ENCODE measurements at places on chromosomes 12 and 14.

GRCh38 chr12:115478505-115478904 is 794.5 kb upstream of the TBX3 start:
- DNase-seq = no peak

GRCh38 chr14:65945327-65945726 is 532.8 kb downstream of the FUT8 start:
- DNase-seq = no peak

DNA sequence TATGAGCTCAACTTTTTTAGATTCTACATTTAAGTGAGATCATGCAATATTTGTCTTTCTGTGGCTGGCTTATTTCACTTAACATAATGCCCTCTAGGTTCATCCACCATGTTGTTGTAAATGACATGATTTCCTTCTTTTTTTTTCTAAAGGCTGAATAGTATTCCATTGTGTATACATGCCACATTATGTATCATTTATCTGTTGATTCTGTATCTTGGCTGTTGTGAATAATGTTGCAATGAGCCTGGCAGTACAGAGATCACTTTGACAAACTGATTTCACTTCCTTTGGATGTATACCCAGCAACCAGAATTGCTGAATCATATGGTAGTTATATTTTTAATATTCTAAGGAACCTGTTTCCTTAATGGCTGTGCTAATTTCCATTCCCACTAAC is 19.1 kb downstream of the FBXW8 start:
- DNase-seq = no peak

- peak; percentile 27 for DNase-seq
Measured at GRCh38 chr12:51721282-51721940, 127.1 kb downstream of the FIGNL2 start.

GRCh38 chr12:128318946-128319345 is 52.0 kb downstream of the TMEM132C start:
- no peak for DNase-seq

DNA sequence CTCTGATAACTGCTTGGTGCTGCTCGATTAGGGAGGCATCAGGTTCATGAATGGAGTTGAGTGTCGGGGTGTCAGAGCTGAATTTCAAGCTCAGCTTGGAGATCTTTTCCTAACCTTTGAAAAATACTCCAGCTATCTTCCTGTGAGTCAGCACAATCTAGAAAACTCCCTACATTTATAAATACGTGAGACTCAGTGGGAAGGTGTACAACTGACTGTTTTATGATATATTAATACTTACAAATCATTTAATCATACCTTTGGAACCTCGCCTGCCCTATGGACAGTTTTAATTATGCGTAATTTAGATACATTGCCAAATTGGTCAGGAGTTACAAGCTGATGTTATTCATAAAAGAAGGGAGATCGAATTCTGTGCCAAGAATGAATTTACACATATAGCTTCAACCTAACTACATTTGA is 961 bp downstream of the CMAS start:
- no peak for DNase-seq

DNA sequence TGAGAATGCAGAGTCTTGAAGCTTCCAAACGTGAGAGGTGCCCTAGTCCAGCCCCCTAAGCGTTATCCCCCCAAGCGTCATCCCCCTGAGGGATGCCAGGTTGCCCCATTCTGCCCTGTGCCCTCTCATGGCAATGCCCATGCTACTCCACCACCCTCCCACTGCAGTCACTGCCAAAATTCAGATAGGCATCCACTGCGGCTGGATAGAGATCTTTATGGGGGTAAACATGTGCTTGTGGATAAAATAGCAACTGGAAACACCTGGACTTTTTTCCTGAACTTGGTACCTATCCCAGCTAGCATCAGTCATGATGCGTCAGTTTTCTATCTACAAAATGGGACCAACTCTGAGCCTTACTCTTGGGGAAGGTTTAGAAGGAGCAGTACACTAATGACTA is 92.7 kb upstream of the HOXC13 start:
- DNase-seq = no peak

DNA sequence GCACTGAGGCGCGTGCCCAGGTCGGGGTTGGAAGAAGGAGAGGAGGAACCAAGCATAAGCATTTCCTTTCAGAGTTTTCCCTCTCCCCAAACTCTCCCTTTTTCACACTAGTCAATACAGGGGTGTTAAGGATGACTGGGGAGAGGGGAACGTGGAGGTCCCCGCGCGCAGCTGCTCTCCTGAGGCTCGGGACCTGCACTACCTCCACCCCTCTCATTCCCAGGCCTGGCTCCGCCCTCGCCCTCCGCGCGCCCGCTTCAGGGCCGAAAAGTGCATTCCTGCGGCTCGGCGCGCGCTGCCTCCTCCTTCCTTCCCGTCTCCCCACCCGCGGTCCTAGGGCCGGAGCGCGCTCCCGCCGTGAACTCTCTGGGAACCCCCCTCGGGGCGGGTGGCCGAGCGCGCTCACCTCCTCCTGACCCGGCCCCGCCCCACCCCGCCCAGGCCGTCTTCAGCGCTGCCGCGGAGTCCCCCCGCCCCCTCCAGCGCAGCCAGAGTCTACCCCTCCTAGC is 11.3 kb downstream of the RARG start:
- DNase-seq = peak; percentile 80

DNA sequence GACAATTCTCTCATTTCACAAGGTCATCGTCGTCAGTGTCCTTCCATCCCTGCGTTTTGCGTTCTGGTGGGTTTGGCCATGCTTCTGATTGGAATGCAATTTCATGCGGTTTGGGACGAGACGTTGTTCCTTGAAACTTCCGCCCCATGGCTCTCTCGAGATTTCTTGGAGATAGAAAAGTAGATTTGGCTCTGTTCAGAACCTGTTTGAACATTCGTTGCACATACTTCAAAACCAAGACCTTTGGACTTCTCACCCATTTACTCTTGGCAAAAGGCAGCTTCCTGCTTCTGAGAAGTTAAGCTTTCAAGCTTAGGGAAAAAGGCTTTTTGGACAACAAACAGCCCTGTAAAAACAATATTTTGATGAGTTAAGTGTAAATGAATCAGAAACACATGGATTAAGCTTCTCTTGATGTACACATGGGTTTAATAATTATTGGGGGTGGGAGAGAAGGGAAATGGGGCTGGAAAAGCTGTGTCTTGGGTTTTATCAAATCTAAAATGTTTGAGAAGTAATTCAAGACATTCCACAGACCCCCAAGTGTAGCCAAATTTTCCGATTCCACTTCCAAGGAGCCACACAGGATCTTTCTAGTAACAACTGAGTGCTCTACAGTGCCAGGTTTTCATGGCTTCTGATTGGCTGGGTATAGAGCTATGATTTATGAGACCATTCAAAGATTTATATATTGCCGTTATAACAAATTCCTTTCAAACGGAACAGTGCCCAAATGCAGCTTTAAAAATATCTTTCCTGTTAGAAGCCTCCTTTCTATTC is 467.2 kb downstream of the MED13L start:
- no peak for DNase-seq

GRCh38 chr14:100526632-100527031 is 60.6 kb downstream of the BEGAIN start:
- DNase-seq = no peak

GRCh38 chr14:35296545-35296944 is 4.4 kb downstream of the PSMA6 start:
- DNase-seq = no peak

GRCh38 chr12:91183551-91183950 is 934 bp upstream of the DCN start:
- no peak for DNase-seq

DNA sequence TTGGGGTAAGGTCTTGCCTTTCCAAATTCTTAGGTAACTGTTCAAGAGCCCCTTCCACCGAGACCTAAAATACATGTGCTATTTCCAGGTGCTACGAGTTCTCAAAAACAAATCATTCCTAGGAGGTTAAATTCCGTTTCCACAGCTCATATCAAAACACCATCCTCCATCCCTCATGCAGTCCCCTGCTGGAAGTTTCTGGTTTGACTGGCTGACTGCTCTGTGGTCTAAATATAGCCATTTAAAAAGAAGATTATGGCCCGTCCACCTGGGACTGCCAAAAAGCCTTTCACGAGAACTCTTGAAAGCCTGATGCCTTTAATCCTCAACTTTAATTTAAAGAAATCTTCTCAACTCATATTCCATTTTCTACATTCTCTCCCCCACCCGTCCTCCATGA is 201.5 kb upstream of the MYL2 start:
- DNase-seq = no peak

GRCh38 chr12:126883697-126884096 is 1383.3 kb upstream of the TMEM132C start:
- no peak for DNase-seq

GRCh38 chr12:38711054-38711453 is 194.3 kb downstream of the CPNE8 start:
- no peak for DNase-seq

DNA sequence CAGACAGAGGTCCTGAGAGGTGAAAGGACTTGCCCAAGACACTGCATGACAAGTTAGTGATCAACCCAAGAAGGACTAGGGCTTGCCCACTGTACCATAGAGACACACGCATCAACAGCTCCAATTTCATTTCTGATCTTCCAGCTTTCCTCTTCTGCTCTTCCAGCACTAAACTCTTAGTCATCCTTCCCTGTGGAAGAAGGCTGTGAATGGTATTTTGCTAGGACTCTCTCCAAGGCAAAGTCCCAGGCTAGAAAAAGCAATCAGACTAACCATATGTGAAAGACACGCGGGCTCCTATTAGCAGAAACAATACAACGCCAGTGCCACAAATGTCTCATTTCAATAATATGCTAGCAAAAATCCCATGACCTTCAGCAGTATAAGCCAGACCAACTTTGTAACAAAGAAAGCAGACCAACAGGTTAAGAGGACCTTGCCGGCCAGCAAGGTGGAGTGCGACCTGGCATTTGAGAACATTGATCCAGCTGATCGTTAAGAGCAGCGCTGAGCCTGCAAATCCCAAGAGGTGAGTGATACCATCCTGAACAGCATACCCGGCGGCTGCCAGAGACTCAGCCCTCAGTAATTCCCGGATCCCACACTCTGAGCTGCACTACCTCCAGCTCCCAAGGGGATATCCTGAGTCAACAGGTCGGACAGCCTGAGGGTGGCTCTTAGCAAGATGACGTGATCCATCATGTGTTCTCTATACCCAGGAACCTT is 132.5 kb downstream of the FOXN3 start:
- no peak for DNase-seq

DNA sequence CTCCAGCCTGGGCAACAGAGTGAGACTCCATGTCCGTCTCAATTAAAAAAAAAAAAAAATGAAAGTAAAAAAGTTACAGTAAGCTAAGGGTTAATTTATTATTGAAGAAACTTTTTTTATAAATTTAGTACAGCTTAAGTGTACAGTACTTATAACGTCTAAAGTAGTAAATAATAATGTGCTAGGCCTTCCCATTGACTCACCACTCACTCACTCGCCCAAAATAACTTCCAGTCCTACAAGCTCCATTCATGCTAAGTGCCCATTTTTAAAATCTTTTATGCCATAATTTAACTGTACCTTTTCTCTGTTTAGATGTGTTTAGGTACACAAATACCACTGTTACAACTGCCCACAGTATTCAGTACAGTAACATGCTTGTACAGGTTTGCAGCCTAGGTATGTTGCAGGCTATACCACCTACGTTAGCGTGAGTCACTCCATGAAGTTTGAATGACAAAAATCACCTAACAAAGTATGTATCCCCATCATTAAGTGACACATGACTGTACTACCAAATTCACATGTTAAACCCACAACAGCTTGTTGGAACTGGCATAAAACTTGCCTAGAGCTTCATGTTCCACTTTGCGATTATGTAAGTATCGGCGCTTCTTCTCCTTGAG is 10.7 kb downstream of the KANSL2 start:
- DNase-seq = no peak

GRCh38 chr14:69475194-69475818 is 9.2 kb upstream of the PLEKHD1 start:
- DNase-seq = no peak

- DNase-seq = no peak
Measured at GRCh38 chr12:47868041-47868440, 36.8 kb downstream of the VDR start.

DNA sequence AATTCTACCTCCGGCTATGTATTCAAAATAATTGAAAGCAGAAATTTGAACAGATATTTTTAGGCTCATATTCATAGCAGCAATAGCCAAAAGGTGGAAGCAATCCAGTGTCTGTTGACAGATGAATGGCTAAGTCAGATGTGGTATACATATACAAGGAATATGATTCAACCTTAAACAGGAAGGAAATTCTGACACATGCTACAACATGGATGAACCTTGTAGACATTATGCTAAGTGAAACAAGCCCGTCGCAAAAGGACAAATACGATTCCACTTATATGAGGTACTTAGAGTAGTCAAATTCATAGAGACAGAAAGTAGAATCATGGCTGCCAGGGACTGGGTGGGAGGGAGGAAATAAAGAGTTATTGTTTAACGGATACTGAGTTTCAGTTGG is 331.6 kb downstream of the PCNX1 start:
- DNase-seq = no peak

GRCh38 chr12:6961278-6961694 is 9.2 kb downstream of the PHB2 start:
- DNase-seq = peak; percentile 93

- DNase-seq = no peak
Measured at GRCh38 chr12:117100251-117100650, 1.0 kb upstream of the TESC start.

- no peak for DNase-seq
Measured at GRCh38 chr12:32115404-32116104, 8.9 kb downstream of the BICD1 start.

DNA sequence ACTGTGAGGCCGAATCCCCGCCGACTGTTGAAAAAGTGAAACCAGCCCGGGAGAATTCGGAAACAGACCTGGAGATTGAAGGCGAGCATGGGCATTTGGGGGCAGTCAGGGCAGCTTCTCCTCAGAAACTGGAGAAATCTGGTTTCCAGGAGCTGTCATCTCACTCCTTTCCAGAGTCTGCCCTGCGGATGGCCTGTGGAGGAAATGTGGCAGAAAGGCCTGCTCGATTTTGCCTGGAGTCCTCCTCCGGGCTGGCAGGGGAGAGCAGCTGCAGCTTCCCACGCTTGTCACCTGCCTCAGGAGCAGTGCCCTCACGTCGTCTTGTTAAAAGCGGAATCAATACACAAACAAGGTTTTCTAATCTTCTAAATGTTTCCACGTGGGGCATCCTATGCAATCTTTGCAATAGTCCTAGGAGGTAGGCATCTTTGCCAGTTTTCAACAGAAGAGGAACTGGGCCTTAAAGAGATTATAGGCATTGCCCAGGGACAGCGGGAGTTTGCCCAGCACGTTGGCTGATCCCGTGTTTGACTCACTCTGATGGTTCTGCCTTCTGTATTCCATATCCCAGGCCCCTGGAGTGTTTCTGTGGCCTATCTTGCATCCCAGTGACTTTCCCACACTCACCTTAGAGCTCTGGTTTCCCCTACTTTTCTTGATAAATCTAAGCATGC is 2.3 kb downstream of the LRRC74A start:
- no peak for DNase-seq

- no peak for DNase-seq
Measured at GRCh38 chr14:83470959-83471695, 1937.5 kb upstream of the SEL1L start.
